ENCODE measurements at places on chromosomes 2 and 18.
A peak's percentile ranks its signal among the peaks of the same experiment; 100 is the strongest.

GRCh38 chr2:36800381-36800780 is 103.9 kb downstream of the VIT start:
- DNase-seq, result no peak

DNA sequence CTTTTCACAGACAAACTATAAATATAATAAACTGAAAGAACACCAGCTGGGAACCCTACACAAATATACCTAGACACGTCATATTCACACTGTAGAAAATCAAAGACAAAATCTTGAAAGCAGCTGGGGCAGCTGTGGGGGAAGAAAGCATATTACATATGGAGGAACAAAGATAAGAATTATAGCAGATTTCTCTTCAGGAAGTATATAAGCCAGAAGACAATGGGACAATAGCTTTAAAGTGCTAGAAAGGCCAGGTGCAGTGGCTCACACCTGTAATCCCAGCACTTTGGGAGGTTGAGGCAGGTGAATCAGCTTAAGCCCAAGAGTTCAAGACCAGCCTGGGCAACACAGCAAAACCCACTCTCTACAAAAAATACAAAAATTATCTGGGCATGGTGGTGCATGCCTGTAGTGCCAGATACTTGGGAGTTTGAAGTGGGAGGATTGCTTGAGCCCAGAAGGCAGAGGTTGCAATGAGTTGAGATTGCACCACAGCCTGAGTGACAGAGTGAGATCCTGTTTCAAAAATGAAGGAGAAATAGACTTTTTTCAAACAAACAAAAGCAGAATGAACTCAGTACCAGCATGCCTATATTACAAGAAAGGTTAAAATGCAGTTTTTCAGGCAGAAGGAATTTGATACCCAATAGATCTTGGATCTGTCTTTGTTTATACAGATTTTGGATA is 26.8 kb upstream of the ERCC3 start:
- DNase-seq, result no peak

- no peak for DNase-seq
These were observed 362.4 kb downstream of the CYRIA start for GRCh38 chr2:16303273-16303577.

DNA sequence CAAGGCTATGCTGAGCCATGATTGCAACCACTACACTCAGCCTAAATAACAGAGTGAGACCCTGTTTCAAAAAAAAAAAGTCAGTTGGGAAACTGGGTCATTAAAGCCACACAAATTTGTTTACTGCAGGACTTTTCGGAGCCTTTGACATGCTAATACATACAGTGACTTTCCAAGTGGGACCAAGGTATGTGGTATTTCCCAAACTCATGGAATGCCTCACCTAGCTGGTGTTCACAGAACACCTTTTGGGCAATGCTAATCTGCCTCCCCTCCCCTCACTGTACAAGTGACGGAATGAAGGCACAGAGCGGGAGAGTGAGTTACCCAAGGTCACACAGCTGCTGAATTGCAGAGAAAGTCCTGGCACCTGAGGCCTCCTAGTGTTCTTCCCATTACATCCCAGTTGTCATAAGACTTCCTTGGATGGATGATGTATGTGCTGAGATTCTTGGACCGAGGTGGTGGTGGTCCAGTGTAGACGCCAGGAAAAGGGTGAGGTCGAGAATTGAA is 30.7 kb downstream of the ATOH8 start:
- no peak for DNase-seq

- DNase-seq, result no peak
These were observed 541.6 kb downstream of the SLC4A3 start for GRCh38 chr2:220168891-220169546.

GRCh38 chr2:57876313-57876712 is 170.3 kb upstream of the VRK2 start:
- DNase-seq, result no peak

GRCh38 chr18:49368876-49369440 is 91.5 kb downstream of the DYM start:
- no peak for DNase-seq

DNA sequence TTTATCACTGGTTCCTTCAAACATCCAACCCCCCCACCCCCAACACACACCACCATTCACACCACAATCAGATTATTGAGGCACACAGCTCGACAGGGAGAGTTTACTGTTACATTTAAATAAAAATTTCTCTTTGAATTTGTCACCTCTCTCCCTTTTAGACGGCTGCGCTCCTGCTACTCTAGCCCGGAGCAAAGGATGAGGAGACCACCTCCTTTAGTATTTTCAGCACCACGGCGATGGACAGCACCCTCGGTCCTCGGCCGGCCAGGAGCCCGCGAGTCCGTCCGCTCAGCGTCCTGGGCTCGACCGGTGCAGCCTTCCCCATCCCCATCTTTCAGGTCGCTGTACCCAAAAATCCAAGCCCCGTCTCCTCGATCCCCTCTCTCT is 892 bp downstream of the CELF4 start:
- no peak for DNase-seq

DNA sequence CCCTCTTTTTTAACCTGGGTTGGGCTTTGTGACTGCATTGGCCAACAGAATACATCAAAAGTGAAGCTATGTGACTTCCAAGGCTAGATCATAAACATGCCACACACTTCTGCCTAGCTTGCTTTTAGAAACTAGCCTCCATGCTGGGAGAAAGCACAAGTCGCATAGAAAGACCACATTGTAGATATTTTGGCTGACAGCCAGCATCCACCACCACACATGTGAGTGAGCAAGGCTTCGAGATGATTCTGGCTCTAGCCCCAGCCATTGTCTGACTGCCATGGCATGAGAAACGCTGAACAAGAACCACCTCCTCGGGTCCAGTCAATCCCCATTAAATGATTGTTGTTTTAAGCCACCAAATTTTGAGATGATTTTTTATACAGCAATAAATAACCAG is 66.8 kb upstream of the STPG4 start:
- DNase-seq, result no peak

- peak; percentile 53 for DNase-seq
These were observed 64.3 kb upstream of the PSMD14 start for GRCh38 chr2:161243905-161244304.

DNA sequence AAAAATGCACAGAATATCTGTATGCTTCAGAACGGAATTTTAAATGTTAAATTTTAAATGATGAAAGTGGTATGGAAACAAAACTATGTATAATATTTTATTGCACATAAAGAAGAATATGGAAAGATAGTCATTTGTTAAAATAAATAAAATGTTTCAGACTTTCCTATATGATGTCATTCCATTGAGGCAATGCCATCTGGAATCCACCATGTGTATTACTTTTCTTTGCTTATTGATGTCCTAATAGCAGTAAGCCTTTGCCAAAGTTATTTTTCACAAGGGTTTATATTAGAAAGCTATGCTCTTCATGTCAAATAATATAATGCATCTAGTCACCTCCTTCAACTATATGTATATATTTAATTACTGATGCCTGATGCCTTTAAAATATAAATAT is 601.6 kb upstream of the PKDCC start:
- DNase-seq, result no peak

DNA sequence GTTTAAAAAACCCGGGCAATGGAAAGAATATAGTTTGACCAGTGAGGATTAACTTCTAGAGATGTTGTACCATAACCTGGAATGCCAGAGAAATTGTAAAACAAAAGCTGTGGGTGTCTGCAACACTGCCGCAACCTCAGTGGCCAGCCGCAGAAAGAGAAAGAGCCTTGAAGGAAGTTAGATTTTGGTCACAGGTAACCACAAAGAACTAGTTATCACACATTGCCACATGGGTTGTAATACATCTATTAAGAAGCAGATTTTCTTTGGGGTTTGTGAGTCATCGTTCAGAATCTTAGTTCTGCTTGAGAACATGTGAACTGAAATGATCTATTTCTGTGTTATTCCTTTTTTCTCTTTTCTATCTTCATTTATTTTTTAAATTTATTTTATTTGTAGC is 222.9 kb upstream of the AGAP1 start:
- DNase-seq, result peak; percentile 81

- no peak for DNase-seq
These were observed 37.6 kb downstream of the CCBE1 start for GRCh38 chr18:59659508-59660170.

GRCh38 chr18:23053776-23054457 is 81.4 kb upstream of the CABLES1 start:
- DNase-seq, result no peak

- DNase-seq, result no peak
These were observed 39.6 kb upstream of the CLASP1 start for GRCh38 chr2:121688820-121689219.

DNA sequence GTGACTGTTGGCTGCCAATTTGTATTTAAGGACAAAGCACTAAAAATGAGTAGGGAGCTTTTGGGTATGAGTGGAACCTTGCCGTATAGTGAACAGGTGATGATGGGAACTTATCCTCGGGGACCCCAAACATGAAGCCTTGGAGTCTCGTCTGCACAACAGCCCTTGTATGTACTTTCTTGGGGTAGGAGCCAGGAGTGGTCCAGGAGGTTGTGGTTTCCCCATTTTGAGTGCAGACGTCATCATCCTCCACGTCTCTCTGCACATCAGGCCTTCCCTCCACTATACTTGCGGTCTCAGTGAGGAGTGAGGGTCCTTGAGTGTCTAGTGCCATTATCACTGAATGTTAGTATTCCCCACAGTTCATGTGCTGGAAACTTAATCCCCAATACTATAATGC is 101.5 kb upstream of the HS6ST1 start:
- DNase-seq, result no peak

DNA sequence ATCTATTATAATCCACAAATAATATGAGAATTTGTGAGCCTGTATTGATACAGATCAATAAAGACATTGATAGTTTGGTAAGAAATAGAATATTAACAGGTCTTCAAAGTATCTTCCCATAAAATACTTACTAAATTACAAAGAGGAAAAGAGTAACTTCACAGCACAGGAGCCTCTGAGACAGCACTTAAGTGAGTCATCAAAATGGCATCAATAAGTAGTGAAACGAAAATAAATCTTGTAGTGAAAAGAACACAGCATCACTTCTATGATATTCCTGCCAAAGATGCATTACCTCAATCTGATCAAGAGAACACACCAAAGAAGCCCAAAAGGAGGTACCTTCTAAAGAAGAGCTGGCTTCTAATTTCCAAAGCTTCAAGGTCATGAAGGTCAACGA is 116.4 kb downstream of the CBLN2 start:
- DNase-seq, result no peak

- no peak for DNase-seq
These were observed 9.1 kb upstream of the AP1S3 start for GRCh38 chr2:223846515-223846914.

DNA sequence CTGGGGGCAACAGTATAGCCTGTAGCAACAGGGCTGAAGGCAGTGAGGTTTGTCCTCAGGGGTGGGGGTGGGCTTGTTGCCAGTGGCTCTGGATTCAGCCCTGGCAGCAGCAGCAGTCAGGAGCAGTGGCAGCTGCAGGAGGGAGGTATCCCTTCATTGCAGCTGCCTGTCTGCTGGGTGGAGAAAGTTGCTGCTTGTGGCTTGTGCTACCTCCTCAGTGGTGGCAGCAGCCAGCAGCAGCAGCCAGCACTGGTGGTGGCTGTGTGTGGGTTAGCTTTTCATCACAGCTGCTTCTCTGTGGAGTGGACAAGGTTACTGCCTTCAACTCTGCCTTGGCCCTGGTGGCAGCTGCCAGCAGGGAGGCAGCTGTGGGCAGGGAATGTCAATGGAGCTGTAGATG is 94.9 kb downstream of the ARL6IP6 start:
- no peak for DNase-seq

GRCh38 chr2:26864226-26864625 is 16.3 kb downstream of the DPYSL5 start:
- no peak for DNase-seq

DNA sequence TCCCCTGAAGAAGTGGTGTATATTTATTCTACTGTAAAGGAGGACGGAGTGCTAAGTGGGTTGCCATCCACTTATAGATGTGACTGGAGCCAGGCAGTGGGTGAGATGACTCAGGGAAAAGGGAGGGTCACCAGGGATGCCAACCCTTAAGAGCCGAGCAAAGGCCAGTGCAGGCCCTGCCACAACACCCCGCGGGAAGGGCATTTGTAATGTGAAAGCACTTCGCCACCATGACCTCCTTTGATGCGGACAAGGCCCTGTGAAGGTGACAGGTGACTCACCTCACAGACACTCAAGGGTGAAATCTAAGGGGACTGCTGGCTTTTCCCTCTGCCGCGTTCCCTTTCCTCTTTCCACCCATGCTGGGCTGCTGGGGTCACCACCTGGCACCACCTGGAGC is 50.2 kb upstream of the MRPL33 start:
- DNase-seq, result no peak

- no peak for DNase-seq
These were observed 48.4 kb upstream of the TNP1 start for GRCh38 chr2:216908300-216908699.

DNA sequence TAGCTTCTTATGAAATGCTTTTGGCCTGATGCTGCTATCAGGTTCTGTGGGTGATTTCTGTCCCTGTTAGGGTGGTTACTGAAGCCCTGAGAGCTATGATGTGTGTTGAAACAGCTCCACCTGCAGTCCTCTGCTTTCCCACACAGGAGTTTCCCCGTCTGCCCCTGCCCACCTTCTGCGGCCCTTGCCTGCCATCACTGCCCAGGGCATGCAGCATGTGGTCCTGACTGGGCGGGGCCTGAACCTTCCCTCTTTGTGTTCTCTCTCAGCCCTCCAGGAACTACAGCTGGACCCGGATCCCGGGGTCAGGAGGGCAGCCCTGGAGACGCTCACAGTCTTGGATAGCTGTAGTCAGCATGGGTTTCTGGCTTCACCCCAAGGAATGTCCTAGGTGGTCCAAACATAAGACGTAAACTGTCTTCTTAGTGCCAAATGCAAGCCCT is 21.4 kb downstream of the HJURP start:
- DNase-seq, result no peak

- no peak for DNase-seq
These were observed 3.0 kb upstream of the TMEM37 start for GRCh38 chr2:119428488-119429224.

- DNase-seq, result no peak
These were observed 17.0 kb upstream of the RBMS1 start for GRCh38 chr2:160510617-160511016.

GRCh38 chr2:237122214-237122666 is 36.6 kb downstream of the COPS8 start:
- DNase-seq, result no peak

DNA sequence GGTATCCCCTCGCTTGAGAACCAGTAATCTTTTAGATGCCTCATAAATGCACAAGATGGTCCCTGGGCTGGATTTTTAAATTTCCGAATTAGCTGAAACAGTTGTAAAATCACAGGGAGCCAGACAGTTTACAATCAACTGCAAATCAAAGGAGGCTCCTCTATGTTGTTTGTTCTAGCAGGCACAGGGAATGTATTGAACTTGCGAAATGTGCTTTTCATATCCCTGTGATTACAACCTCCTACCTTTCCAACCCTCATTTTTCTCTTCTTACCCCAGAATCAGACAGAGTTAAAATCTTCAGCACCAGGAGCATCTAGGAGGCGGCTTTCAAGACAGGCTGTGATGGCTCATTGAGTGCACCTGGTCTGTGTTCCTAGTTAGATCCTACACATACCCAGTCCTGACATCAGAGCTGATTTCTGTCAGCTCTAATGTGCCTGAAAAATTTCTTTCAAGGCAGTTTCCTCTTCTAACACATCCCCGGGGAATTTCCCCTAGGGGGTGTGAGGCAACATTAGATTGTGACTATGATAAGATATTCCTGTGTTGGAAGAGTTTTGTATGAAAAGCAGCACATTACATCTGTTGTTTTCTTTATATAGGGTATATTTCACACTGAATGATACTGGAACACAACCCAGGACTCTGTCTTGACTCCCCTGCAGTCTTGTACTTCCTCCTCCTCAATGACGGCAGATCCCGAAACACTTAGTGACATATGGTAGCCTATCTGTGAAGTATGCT is 17.9 kb upstream of the CAVIN2 start:
- DNase-seq, result no peak

Data from GF-D8 (cell line).